Activated T-cell treated with anti-CD3 and anti-CD28 coated beads for 4 hours (primary cell): ENCODE measurements at places on chromosomes 3 and 15.
A peak's percentile ranks its signal among the peaks of the same experiment; 100 is the strongest.

- no peak for DNase-seq
Measured at GRCh38 chr3:132311841-132312240, 5.4 kb upstream of the ACP3 start.

DNA sequence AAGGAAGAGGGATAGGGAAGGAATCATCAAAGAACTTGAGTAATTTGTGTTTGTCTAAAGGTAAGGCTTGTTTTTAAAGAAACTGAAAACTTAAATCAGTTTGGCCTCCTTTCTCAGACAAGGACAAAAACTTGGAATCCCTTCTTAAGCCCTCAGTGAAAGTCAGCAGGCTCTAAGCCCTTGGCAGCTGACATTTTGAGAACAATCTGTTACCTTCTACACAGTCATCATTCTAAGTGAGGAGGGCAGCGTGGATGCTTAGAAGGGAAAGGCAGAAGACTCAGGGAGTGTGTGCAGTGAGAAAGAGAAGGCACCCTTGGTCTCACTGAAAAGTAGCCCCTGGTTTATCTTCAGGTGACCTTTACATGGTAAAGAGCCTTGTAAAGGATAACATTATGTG is 10.8 kb downstream of the HSPBAP1 start:
- no peak for DNase-seq

- no peak for DNase-seq
Measured at GRCh38 chr3:53073553-53074365, 27.9 kb upstream of the SFMBT1 start.

DNA sequence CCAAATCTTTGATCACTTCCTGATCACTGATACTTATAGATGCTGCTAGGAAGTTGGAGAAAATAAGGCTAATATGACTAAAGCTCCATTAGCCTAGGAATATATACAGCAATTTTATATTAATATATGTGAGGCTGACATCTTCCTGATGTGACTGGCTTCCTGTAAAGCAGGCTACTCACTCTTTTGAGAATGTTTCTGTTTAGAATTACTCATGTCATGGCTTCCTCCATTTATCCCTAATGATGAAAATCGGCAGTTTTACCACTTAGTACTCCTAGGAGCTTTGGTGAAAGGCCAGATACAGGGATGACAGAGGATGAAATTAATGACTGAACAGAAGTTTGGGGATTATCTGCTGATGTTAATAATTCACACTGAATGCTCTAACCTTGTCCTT is 3.9 kb upstream of the MAP1A start:
- no peak for DNase-seq

DNA sequence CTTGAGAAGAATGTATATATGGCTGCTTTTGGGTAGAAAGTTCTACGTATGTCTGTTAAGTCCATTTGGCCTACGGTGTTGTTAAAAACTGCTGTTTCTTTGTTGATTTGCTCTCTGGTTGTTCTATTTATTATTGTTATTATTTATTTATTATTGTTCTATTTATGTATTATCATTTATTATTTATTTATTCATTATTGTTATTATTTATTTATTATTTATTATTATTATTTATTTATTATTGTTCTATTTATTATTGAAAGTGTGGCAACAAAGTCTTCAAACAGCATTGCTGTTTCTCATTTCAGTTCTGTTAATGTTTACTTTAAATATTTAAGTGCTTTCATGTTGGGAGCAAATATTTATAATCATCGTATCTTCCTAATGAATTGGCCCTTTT is 66.7 kb downstream of the SI start:
- no peak for DNase-seq

GRCh38 chr15:69861331-69862171 is 236.2 kb downstream of the TLE3 start:
- no peak for DNase-seq

GRCh38 chr3:33901862-33902563 is 103.6 kb downstream of the PDCD6IP start:
- no peak for DNase-seq

GRCh38 chr3:14431917-14432834 is 29.8 kb downstream of the SLC6A6 start:
- peak; percentile 90 for DNase-seq

GRCh38 chr15:77541421-77542181 is 91.1 kb downstream of the LINGO1 start:
- no peak for DNase-seq
